Daoy (cell line): ENCODE measurements at places on chromosomes 3 and 15. TPM values are rescaled to one million over a fixed set of nuclear protein-coding genes. Genes with fewer than 3 reads are reported as not detected.

GRCh38 chr3:186255703-186256331 lies 106.2 kb downstream of the DGKG start:
- no peak for DNase-seq

GRCh38 chr15:101451846-101452245 lies 37.7 kb downstream of the PCSK6 start:
- no peak for DNase-seq

GRCh38 chr15:100275641-100276040 lies 66.1 kb downstream of the ADAMTS17 start:
- no peak for DNase-seq

The CD86 gene
- total RNA-seq, result 0.15 and 0.29 TPM in 2 replicates

The HGD gene
- total RNA-seq, result not detected in 2 replicates

The STAC gene
- total RNA-seq, result 3.5 and 8.0 TPM in 2 replicates

The SLC6A1 gene
- total RNA-seq, result 0.11 TPM in 1 of 2 replicates, not detected in the other
